ENCODE measurements at places on chromosomes 2 and 18.

GRCh38 chr2:98502556-98503335 is 58.1 kb downstream of the INPP4A start:
- no peak for DNase-seq

- DNase-seq, result no peak
Observed at GRCh38 chr2:17160594-17160993, 357.6 kb downstream of the RAD51AP2 start.

- no peak for DNase-seq
Observed at GRCh38 chr2:221343524-221343923, 228.6 kb downstream of the EPHA4 start.

DNA sequence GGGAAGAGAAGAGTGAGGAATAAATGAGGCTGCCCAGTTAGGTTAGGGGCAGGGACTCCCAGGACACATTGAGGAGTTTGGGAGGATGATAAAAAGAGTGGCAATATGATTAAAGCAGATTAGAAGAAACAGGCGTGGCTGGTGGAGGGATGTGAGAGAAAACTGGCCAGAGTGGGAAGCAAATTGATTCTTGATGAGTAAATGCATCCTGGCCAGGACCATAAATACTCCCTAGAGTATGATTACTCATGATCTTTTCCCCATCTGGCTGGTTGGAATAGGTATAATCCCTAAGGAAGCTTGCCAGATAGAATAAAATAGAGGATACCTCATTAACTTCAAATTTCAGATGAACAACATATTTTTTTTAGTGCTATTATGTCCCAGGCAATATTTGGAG is 21.5 kb upstream of the DAW1 start:
- DNase-seq, result no peak

DNA sequence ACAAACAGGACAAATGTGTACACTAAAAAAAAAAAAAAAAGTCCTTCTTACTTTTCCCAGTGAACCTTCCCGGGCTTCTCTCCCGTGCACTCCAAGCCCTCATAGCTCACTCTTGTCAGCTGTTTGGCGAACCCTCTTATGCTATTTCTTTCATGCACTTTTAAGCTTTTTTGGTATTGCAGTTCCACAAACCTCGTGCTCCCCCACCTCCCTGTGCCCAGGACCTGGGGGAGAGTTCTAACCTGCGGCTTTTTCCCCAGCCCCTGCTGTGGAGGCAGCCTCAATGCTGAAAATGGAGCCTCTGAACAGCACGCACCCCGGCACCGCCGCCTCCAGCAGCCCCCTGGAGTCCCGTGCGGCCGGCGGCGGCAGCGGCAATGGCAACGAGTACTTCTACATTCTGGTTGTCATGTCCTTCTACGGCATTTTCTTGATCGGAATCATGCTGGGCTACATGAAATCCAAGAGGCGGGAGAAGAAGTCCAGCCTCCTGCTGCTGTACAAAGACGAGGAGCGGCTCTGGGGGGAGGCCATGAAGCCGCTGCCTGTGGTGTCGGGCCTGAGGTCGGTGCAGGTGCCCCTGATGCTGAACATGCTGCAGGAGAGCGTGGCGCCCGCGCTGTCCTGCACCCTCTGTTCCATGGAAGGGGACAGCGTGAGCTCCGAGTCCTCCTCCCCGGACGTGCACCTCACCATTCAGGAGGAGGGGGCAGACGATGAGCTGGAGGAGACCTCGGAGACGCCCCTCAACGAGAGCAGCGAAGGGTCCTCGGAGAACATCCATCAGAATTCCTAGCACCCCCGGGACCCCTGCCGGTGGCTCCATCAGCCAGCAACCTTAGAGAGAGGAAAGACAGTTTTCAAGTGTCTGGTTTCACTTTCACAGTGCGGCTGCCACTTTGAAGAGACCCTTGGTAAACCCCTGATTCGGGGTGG is 826 bp downstream of the KCNE4 start:
- DNase-seq, result no peak
